ENCODE measurements at places on chromosomes 6 and 20. TPM values are rescaled to one million over a fixed set of nuclear protein-coding genes. Genes with fewer than 3 reads are reported as not detected.

The GTSF1L gene
- not detected for total RNA-seq

The TBC1D20 gene
- total RNA-seq, result 52.0 TPM

The PI3 gene
- not detected for total RNA-seq

The WFDC2 gene
- not detected for total RNA-seq

The DTNBP1 gene
- 1.9 TPM for total RNA-seq

The CLPSL1 gene
- not detected for total RNA-seq

The KCNS1 gene
- 0.44 TPM for total RNA-seq

The SEMG1 gene
- total RNA-seq, result not detected

The MAS1 gene
- not detected for total RNA-seq

The RHAG gene
- total RNA-seq, result not detected

The DEFB113 gene
- not detected for total RNA-seq

The CST3 gene
- 191 TPM for total RNA-seq

The TRIM40 gene
- total RNA-seq, result not detected

The NCR2 gene
- total RNA-seq, result not detected

The STMND1 gene
- total RNA-seq, result not detected

The GLP1R gene
- not detected for total RNA-seq

The CHD6 gene
- total RNA-seq, result 24.3 TPM

The SAMD5 gene
- 1.1 TPM for total RNA-seq

The SYNJ2 gene
- 24.1 TPM for total RNA-seq

The MCHR2 gene
- not detected for total RNA-seq

The PAK5 gene
- total RNA-seq, result not detected

The OVOL2 gene
- total RNA-seq, result not detected

The SLC22A3 gene
- 19.3 TPM for total RNA-seq

The PBOV1 gene
- not detected for total RNA-seq

The DUSP15 gene
- not detected for total RNA-seq

The RPP40 gene
- 15.5 TPM for total RNA-seq

The EDN3 gene
- 0.14 TPM for total RNA-seq

The PSORS1C2 gene
- total RNA-seq, result not detected

The SGK2 gene
- total RNA-seq, result 0.22 TPM

The ADGB gene
- not detected for total RNA-seq

The HLA-DQA2 gene
- total RNA-seq, result not detected

The MEP1A gene
- total RNA-seq, result not detected

The CFAP61 gene
- not detected for total RNA-seq

The LRP11 gene
- total RNA-seq, result 49.9 TPM

The NRN1 gene
- not detected for total RNA-seq

The OOEP gene
- total RNA-seq, result 0.88 TPM

The GFRAL gene
- total RNA-seq, result not detected

The MUC22 gene
- total RNA-seq, result not detected

The PRPH2 gene
- 2.6 TPM for total RNA-seq

The TGM2 gene
- total RNA-seq, result 1,516 TPM

The RIPOR3 gene
- 40.7 TPM for total RNA-seq

The SLC24A3 gene
- 0.44 TPM for total RNA-seq

The SFTA2 gene
- not detected for total RNA-seq

The VPS52 gene
- 39.0 TPM for total RNA-seq

The RGL2 gene
- total RNA-seq, result 30.4 TPM

The OPRL1 gene
- total RNA-seq, result 0.88 TPM

The SLC25A27 gene
- 1.1 TPM for total RNA-seq

The SLC22A7 gene
- total RNA-seq, result not detected

The PDE10A gene
- 2.0 TPM for total RNA-seq

The UNC5CL gene
- total RNA-seq, result not detected

The HLA-DPB1 gene
- 4.9 TPM for total RNA-seq

The RIOK1 gene
- 15.5 TPM for total RNA-seq

The STK35 gene
- total RNA-seq, result 28.1 TPM

The MPIG6B gene
- not detected for total RNA-seq

The SCGN gene
- total RNA-seq, result not detected

The JARID2 gene
- total RNA-seq, result 16.8 TPM

The TFEB gene
- 6.2 TPM for total RNA-seq

The ZNF341 gene
- 1.9 TPM for total RNA-seq

All from placental pericyte (primary cell).